HS-27A (cell line): ENCODE measurements at places on chromosomes 2 and 18.

- DNase-seq, result no peak
Measured at GRCh38 chr2:106138543-106139237, 55.4 kb downstream of the UXS1 start.

DNA sequence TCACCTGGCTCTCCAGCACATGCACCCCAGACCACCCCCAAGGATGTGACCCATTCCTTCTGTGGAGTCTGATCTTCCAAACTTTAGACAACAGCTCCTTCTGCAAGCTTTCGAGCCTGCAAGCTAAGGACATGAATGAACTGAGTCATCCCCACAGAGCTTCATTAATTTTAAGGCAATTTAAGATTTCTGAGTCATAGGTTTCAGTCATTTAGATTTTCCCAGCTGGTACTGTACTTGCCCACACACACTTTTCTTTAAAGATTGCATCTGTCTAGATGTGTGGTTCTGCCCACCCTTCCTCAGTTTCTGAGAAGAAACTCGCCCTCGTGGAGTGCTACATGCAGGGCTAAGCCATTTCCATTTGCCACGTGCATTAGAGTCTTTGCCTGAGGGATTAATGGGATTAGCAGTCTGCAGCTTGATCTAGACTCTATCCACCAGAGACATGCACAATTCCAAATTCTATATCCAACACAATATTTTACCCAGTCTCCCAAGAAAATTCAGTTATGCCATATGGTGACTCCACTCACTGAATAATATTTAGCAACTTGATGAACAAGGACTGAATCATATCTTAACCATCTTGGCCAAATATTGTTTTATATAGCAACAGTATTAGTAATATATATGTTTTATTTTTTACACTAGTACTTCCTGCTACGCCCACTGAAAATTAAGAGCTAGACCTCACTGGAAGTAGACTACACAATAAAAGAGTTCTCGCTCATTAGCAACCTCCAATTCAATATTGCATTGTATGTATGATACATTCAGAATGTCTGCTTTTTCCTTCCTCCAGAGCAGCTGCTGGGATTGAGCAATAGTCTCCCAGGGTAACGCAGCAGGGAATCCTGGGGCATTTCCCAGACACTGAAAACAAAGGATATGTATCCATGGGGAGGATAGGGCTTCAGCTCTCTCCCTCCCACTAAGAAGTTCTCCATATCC is 14.3 kb upstream of the TRIB2 start:
- peak; percentile 55 for DNase-seq

GRCh38 chr2:202090530-202090929 is 17.5 kb downstream of the KIAA2012 start:
- no peak for DNase-seq

- no peak for DNase-seq
Measured at GRCh38 chr18:46332921-46333341, 228.7 kb downstream of the HAUS1 start.

DNA sequence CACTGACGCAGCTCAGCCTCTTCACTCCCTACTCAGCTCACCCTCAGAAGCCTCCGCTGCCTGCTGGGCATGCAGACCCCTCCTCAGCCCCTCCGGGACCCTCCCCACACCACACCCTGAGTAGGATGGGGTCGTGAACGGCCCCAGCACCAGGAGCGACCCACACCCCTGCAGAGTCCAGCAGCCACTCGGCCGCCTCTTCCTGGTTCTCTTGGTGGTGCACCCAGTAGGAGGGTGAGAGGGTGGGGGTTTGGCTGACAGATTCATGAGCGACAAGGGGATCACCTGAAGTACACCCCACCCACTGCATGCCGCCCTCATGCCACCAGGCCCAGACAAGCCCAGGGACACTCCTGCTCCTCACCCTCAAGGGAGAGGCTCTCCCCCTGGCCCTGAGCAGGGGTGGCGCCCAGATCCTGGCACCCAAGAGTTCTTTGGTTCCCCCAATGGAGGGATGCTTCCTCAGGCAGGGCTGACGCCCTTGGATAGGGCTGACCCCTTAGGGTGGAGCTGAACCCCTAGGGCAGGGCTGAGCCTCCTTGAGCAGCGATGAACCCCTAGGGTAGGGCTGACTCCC is 76.6 kb upstream of the GPC1 start:
- DNase-seq, result no peak

- DNase-seq, result no peak
Measured at GRCh38 chr2:69998761-69999160, 37.3 kb upstream of the ASPRV1 start.

DNA sequence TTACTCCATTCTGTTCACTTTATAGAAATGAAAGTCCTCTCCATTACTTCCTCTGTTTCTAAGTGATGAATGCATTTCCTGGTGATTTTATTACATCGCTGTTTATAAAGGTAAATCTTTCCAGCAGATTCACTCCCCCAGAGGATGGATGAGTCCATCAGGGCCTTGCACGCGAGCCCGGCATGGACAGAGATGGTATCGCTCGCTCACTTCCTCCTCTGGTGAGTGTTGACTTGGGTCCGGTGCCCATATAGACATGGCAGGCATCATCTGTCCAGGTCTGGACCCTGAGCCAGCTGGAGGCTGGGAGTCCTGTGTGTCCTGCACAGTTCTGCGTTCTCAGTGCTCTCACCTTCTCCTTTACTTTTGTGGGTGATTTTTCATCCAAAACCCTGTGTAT is 733.6 kb upstream of the SALL3 start:
- DNase-seq, result no peak
